ENCODE measurements at places on chromosomes 7 and 10.

DNA sequence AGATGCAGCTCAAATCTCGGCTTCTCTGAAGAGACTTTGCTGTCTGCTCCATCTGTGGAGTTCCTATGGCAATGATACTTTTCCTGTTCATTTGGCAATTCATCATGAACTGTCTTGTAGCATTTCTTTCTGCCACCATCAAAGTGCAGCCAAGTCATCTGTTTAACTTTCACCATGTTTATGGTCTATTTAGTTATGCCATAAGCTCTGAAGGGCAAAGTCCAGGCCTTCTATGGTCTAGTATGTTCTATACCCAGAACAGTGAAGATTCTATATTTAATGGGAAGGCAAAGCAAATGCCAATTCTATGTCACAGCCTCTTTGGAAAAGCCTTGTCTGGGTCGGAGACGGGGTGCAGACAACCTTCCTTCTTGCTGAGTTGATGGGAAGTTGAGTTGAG is 472.6 kb downstream of the PLXNA4 start:
- no peak for DNase-seq
- H3K4me3 ChIP-seq, result no peak overlapping the region
- H3K27me3 ChIP-seq, result no peaks in the 10 kb centered on the region
- H3K27ac ChIP-seq, result no peak overlapping the region

DNA sequence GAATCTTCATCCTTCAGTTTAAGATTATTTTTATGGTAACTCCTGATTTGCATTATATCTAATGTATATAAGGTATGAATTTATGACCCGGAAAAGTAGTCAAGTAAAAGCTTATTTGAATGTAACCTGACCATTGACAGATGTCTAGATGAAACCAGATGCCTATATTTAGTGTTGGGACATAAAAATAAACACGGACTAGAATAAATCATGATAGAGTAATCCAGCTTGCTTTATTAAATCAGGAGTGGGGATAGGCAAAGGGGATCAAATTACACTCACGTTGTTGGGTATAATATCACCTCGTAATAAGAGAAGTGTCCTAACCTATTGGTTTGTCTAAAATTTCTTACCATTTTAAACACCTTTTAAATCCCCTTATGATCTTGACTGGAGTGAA is 244.6 kb downstream of the AGMO start:
- no peak for DNase-seq
- H3K36me3 ChIP-seq, result no peaks in the 10 kb centered on the region
- no peak overlapping the region for H3K27ac ChIP-seq
- H3K27me3 ChIP-seq, result no peaks in the 10 kb centered on the region
- no peaks in the 10 kb centered on the region for H3K4me1 ChIP-seq
- no peak overlapping the region for H3K4me3 ChIP-seq

DNA sequence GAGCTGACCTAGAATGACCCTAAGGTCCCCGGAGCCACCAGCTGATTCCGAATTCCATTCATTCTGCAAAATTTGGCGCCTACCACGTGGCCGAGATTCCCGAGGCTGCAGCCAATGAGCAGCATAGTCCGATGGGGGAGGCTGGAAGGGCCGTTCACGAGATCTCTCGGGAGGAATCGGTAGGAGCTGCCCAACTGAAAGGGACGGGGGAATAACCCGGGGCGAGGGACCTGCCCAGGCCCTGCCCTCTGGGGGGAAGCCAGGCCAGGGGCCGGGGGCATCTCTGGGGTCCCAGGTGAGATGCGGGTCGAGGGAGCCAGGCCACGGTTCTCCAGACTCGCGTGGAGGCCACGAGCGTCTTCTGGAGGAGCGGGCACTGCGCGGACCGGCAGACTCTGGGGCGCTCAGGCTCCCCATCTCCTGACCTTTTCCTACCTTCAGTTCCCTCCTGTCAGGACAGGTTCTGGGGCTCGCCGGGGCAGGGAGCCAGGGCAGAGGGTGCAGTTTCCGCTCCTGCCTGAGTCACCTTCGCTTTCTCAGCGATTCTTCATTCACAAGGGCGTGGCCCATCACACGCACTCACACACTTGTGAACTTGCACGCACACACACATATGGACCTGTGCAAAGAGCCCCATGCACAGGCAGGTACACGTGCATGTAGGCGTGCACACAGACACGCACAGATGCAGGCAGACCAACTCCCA is 173.4 kb downstream of the RNF216 start:
- no peak overlapping the region for H3K27ac ChIP-seq
- DNase-seq, result no peak
- H3K27me3 ChIP-seq, result no peaks in the 10 kb centered on the region
- no peak overlapping the region for H3K4me3 ChIP-seq

DNA sequence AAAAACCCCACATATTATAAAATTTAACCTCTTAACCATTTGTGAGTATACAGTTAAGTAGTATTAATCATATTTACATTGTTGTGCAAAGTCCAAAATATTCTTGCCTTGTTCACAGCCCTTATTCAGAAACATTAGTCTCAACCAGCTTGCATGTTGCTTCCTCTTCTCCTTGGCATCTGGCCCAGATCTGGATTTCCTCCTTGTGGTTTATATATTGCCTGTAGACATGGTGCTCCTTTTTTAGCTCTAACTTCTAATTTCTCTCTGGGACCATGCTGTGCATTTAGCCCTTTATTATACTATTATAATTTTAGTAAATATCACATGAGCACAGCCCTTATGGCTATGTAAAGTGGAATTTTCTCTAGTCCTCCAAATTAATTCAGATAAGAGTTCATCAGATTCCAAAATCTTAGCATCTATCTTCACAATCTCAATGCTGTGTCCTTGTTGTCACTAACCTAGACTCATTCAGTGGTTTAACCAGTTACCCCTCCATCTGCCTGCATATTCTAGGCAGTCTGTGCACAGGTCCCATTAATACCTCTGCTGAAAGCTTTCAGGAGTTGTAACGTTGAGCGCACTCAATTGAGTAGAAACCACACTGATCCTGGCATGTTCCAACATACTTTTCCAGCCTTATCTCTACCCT is 7.9 kb downstream of the CPED1 start:
- no peak overlapping the region for H3K4me3 ChIP-seq
- no peak overlapping the region for H3K27ac ChIP-seq
- H3K4me1 ChIP-seq, result no peaks in the 10 kb centered on the region
- no peaks in the 10 kb centered on the region for H3K36me3 ChIP-seq

GRCh38 chr10:126969310-126969709 is 64.1 kb downstream of the DOCK1 start:
- peaks cover 9% of the 10 kb centered on the region for H3K4me1 ChIP-seq
- H3K27ac ChIP-seq, result no peak overlapping the region
- H3K27me3 ChIP-seq, result no peaks in the 10 kb centered on the region
- H3K4me3 ChIP-seq, result no peak overlapping the region
- peak; percentile 7 for DNase-seq

Data from cardiac muscle cell (in vitro differentiated cells and primary cell).